ENCODE measurements at places on chromosomes 5 and 9.

DNA sequence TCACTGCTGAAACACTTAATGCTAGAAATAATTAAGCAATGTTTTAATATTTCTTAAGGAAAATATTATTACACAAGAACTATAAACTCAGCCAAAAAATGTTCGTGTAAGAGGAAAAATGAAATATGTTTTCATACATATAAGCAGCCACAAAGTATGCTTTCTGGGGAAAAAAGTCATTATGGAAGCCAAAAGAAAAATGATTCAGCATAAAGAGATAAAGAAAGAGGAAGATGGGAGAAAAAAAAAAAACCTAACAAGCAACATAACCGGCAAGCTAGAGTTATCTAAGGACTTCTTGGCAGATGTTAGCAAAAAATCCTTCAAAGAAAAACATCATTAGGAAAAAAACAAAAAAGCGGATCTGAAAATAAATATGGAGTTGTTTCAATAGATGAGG lies 179.1 kb downstream of the MUSK start:
- no peak for DNase-seq

- no peak for DNase-seq
Observed at GRCh38 chr5:125416055-125416454, 669.6 kb upstream of the ZNF608 start.

GRCh38 chr9:121354762-121355161 lies 15.3 kb downstream of the STOM start:
- DNase-seq = no peak

- no peak for DNase-seq
Observed at GRCh38 chr5:34867660-34868059, 28.7 kb downstream of the TTC23L start.

DNA sequence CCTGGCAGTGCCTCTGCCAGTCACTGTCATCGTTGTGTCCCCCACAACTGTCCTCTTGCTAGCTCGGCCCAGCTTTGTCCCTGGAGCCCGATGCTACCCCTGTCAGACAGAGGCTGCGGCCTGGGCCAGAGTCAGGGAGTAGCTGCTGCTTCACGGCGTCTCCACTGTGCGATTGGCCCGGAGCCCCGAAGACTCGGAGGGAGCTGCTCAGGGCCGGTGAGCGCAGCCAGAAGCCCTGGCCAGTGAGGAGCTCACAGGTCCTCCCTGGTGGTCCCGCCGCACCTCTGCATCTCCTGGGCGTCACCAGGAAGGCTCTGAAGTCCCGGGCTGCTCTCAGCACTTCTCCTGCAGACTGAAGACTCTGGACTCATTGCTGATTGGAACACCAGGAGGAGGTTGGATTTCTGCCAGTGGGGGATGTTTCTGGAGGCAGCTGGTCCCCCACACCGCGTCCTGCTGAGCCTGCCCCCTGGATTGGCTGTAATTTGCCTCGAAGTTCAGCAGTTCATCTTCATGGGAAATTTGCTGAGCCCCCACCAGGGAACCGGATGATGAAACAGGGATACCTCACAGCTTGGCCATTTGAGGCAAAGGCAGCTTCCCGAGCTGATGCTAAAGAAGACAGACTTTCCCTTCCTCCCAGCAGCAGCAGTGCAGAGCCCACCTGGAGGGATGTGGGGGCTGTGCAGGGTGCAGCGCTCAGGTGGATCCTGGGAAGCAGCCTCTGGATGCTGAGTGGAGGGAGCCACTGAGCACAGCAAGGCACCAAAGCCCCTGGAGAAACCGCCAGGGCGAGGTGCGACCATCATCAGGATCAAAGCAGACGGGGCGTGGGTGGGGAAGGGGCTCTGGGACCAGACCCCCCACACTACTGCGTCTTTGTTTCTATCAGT lies 45.6 kb downstream of the USP20 start:
- DNase-seq = no peak

GRCh38 chr5:118551031-118551430 lies 437.3 kb downstream of the DTWD2 start:
- DNase-seq = no peak

- DNase-seq = no peak
Observed at GRCh38 chr9:85508616-85509015, 233.1 kb downstream of the AGTPBP1 start.

DNA sequence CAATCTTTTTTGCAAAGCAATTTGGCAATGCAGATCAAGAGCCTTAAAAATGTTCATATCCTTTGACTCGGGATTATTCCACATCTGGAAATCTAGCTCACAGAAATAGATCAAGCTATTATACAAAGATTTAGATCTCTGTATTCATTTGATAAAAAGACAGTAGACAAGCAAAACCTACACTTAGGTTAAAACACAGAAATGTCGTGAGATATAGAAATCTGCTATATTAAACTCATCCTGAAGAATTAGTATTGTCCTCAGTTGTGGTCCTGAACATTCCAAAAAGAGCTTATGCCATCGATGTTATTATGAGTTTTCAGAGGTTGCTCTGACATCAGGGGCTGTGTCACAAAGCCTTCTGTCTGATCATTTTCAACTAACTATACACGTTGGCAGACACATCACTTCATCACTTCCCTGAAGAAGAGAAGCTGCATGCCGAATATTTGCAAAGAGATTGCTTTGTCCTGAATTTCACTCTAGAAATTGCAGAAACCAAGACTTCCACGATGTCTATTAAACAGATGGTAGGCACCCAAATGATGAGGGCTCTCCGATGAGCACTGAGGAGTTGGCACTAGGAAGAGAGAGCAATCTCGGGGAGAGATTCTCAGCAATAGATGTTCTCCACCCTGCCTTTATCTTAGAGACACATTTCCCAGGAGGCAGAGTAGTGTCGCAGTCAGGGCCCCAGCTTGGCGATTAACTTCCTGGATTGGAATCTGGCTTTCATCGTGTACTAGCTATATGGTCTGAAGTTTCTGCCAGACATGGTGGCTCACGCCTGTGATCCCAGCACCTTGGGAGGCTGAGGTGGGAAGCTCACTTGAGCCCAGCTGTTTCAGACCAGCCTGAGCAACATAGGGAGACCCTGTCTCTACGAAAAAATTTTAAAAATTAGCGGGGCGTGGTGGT lies 1.9 kb upstream of the UBTD2 start:
- no peak for DNase-seq

GRCh38 chr5:91225848-91226686 lies 157.1 kb downstream of the ARRDC3 start:
- peak; percentile 48 for DNase-seq

GRCh38 chr5:111472096-111472495 lies 40.2 kb downstream of the STARD4 start:
- DNase-seq = no peak

DNA sequence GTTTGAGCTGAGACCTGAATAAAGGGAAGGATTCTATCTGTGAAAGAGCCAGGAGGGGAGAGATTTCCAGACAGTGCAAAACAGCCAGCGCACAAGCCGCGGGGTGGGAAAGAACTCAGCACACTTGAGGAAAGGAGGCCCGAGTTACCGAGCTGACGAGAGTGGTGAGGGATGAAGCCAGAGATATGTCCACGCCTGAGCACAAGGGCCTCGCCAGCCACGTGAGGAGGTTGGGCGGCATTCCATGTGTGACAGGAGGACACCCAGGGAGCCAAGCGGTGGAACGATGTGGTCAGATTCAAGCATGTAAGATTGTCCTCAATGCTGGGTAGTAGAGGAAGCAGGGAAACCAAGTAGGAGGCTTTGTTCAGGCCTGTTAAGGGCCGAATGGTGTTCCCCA lies 17.0 kb upstream of the SFXN1 start:
- DNase-seq = no peak

DNA sequence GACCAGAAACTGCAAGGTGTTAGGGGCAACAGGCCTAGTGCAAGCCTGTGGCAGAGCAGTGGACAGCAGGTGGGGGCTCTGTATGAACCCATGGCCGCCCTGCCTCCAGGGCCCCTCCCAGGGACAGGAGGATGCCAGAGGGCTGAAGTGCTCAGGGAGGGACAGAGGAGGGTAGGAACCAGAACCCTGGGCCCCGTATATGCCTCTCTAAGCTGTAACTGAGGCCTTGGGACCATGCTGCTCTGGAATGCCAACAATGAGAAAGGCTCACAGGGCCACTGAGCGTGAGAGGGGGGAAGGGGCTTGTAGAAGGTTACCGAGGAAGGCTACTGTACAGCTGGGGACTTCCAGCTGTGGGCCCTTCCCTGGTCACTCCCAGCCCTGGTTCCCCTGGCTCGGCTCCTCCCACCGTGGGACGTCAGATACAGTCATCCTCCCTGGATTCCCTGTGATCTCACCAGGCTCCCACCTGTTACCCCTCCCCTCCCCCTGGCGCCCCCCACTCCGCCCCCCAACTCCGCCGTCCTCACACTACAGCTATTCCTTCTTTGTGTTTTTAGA lies 21.1 kb downstream of the AQP7 start:
- DNase-seq = no peak

DNA sequence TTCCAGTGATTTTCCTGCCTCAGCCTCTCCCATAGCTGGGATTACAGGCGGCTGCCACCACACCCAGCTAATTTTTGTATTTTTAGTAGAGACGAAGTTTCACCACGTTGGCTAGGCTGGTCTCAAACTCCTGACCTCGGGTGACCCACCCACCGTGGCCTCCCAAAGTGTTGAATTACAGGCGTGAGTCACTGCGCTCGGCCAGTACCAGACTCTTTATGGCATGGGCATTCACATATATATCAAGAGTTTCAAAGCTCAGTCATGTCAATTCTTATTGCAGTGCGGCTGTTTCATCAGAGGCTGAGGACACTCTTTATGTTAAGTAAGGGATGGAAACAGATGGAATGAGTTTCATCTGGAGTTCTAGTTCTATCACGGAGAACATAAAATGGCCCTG lies 315.2 kb upstream of the CDH6 start:
- no peak for DNase-seq

All from stimulated activated CD8-positive, alpha-beta memory T cell treated with anti-CD3 and anti-CD28 coated beads, Interleukin-12 subunit alpha, Interleukin-12 subunit beta, amount 100 ng/mL, for 1 hour (primary cell).